ENCODE measurements at places on chromosomes 1 and 21. TPM values are rescaled to one million over a fixed set of nuclear protein-coding genes. Genes with fewer than 3 reads are reported as not detected.

S100A10 gene
- total RNA-seq: 205 TPM

- DNase-seq: no peak
Measured at GRCh38 chr1:177469519-177469918, 298.8 kb downstream of the BRINP2 start.

- no peak for DNase-seq
Measured at GRCh38 chr1:206495493-206496046, 11.8 kb upstream of the RASSF5 start.

- DNase-seq: no peak
Measured at GRCh38 chr1:181204530-181204929, 116.0 kb downstream of the IER5 start.

- DNase-seq: no peak
Measured at GRCh38 chr1:218482683-218483082, 137.5 kb downstream of the TGFB2 start.

DNA sequence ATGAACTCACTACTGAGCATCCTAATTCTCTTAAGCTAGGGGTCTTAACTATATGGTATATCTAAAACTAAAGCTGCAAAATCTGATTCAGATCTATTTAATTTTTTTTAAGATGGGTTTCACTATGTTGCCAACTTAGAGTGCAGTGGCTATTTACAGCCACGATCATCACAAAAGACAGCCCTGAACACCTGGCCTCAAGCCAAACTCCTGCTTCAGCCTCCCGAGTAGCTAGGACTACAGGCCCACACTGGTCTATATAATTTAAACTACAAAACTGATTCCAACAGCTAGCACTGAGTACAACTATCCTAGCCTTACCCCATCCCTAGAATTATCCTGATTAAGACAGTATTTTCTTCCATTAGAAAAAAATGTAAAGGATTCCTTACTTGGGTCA lies 37.1 kb downstream of the EIF4G3 start:
- no peak for DNase-seq

DNA sequence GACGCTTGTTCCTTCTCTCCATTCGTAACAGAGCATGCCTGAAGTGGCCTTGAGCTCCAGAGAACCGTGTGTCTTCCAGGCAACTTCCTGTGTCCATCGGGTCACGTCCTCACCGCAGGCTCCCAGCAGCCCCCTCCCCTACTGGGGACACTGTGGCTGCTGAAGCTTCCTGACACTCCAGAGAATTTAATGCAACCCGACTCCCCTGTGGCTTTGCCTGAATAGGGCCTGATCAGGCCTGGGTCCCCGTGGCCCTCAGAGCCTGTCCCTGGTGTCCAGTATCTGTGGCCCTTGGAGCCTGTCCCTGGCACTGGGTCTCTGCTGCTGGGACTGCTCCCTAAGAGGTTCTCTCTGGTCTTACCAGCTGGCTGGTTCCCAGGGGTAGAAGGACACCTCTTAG lies 219.7 kb upstream of the VAMP3 start:
- no peak for DNase-seq

INSRR gene
- total RNA-seq: not detected

DNA sequence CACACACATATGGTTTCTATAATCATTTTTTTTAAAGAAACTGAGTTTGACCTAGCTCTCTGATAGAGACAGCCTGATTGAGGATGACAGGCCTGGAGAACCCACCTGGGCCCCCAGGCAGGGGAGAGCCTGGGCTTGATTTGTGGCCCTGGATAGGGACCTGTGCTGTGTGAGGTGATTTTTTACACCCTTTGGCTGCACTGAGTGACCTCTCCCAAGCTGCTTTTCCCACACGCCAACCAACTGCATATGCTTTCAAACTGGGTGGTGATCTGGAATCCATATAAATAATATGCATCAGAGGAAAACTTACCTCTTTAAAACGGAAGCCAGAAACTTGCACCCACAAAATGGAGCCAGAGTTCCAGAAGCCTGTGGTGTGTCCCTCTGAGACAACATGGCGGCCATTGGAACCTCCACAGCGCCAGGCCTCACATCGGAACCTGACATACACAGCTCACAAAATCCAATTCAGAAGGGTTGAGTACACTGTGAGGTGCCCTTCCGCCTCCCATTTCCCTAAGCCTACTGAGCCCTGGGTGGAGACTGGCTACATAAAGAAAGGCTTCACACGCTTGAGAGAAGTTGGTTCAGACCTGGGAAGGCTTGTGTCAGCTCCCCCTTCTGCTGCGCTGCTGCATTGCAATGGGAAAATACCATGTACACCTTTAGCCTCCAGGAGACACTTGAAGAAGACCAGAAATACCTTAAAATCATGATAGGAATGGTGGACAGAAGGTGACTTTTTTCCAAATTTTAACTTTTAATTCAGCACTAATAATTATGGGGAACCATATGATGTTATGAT lies 160.7 kb downstream of the HHIPL2 start:
- DNase-seq: no peak

GRCh38 chr1:227094249-227094966 lies 154.3 kb downstream of the COQ8A start:
- no peak for DNase-seq

OR2L8 gene
- total RNA-seq: not detected

FAM151A gene
- not detected for total RNA-seq

- no peak for DNase-seq
Measured at GRCh38 chr1:162161916-162162550, 92.5 kb downstream of the NOS1AP start.

MAST2 gene
- total RNA-seq: 28.6 TPM

MYOC gene
- total RNA-seq: 1.8 TPM

All from lung (tissue), 17 donors.